ENCODE measurements at places on chromosomes 16 and 17.

- peaks cover 5% of the 10 kb centered on the region for H3K4me1 ChIP-seq
- H3K4me3 ChIP-seq = no peak overlapping the region
Observed at GRCh38 chr17:80187090-80187489, 17.3 kb downstream of the CARD14 start.

DNA sequence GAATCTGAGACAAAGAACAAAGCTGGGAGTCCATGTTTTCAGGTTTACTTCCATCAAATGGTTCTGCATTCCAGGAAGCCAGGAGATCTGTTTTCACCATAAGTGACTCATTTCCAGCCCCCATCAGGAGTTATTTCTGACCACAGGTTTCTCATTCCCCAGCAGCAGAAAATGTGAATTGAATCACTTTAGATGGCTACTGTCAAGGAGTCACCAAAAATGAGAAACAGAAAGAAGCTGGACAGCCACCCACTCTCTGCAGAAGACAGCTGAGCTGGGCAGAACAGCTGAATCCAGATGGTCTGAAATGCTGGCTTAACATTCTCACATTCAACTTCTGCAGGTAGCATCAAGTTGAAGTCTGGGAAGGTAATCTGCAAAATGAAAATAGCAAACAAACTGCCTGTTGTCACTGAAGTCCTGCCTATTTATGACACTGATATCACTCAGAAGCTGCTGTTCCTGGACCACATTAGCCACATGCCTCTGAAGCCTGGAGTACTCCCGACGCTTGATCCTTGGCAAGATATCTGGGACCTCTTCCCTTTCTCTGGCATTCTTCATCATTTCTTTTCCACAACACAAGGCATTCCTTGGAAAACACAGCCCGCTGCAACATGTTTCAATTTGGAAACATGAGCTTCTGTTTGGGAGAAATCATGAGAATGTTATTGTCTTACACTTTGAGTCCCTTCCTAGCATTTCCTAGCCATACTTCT is 15.3 kb downstream of the CCL11 start:
- DNase-seq = no peak
- H3K4me3 ChIP-seq = no peak overlapping the region
- peaks cover 2% of the 10 kb centered on the region for H3K27me3 ChIP-seq
- no peak overlapping the region for H3K27ac ChIP-seq
- H3K36me3 ChIP-seq = no peaks in the 10 kb centered on the region

GRCh38 chr17:62732125-62732524 is 76.0 kb downstream of the MARCHF10 start:
- no peak overlapping the region for H3K4me3 ChIP-seq
- no peak for DNase-seq
- peaks cover 5% of the 10 kb centered on the region for H3K27me3 ChIP-seq
- H3K4me1 ChIP-seq = peaks cover 17% of the 10 kb centered on the region

DNA sequence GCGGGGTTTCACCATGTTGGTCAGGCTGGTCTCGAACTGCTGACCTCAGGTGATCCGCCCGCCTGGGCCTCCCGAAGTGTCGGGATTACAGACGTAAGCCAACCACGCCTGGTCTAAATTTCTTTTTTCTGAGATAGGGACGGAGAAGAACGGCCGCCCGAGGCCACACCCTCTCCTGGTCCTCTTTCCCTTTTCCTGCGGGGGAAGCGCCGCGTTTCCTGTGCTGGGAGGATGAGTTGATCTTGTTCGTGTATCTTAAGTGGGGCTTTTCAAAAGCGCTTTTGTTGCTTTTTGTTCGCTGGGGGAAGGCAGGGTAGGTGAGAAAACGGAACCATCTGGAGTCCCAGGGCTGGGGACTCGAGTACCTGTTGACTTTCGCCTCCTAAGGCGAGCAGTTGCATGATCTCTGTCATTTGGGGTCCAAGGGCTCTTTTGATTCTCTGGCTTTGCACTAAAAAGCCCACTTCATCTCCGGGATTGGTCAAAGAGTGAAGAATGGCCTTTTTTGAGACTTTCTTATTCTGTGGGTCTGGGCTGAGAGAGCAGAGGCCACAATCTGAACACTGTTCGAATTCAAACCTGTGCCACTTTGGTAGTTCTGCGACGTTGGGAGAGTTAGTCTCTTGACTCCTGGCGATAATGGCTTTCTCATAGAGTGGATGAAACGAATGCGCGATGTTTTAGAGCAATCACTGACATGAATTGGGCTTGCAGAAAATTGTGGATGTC is 1.3 kb downstream of the FUS start:
- DNase-seq = no peak
- H3K36me3 ChIP-seq = peaks cover 18% of the 10 kb centered on the region
- H3K4me1 ChIP-seq = peaks cover 35% of the 10 kb centered on the region

GRCh38 chr16:89407925-89408300 is 82.4 kb downstream of the ANKRD11 start:
- peak overlapping the region; percentile 44 for H3K27ac ChIP-seq
- no peaks in the 10 kb centered on the region for H3K27me3 ChIP-seq
- H3K4me1 ChIP-seq = peaks cover 81% of the 10 kb centered on the region
- DNase-seq = no peak
- H3K4me3 ChIP-seq = no peak overlapping the region

DNA sequence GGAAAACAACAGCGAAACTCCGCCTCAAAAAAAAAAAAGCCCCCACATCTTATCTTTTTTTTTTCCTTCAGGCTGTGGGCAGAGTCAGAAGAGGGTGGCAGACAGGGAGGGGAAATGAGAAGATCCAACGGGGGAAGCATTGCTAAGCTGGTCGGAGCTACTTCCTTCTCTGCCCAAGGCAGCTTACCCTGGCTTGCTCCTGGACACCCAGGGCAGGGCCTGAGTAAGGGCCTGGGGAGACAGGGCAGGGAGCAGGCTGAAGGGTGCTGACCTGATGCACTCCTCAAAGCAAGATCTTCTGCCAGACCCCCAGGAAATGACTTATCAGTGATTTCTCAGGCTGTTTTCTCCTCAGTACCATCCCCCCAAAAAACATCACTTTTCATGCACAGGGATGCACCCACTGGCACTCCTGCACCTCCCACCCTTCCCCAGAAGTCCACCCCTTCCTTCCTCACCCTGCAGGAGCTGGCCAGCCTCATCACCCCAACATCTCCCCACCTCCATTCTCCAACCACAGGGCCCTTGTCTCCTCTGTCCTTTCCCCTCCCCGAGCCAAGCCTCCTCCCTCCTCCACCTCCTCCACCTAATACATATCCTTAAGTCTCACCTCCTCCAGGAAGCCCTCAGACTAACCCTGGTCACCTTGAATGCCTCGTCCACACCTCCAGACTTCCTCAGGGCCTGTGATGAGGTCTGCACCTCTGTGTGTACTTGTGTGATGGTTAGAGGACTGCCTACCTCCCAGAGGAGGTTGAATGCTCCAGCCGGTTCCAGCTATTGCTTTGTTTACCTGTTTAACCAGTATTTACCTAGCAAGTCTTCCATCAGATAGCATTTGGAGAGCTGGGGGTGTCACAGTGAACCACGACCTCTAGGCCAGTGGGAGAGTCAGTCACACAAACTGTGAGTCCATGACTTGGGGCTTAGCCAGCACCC is 1.2 kb upstream of the HBA1 start:
- H3K27me3 ChIP-seq = peaks cover 74% of the 10 kb centered on the region
- H3K4me1 ChIP-seq = no peaks in the 10 kb centered on the region
- H3K27ac ChIP-seq = no peak overlapping the region
- no peak overlapping the region for H3K4me3 ChIP-seq

DNA sequence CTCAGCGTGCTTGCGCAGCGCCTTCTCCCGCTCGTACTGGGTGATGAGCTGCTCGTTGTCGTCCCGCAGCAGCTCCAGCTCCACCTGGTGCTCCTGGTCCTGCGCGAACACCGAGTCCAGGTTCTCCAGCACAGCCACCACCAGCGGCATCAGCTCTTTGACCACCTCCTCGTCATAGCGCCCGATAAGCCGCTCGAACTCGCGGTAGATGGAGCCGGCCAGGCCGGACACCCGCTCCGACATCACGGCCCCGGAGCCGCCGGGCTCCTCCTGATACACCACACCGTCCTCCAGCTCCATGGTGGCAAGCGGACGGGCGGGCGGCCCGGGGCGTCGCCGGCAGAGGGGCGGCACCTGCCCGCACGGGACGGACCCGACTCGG is 320 bp downstream of the SPAG9 start:
- H3K27me3 ChIP-seq = no peaks in the 10 kb centered on the region
- peak overlapping the region; percentile 98 for H3K27ac ChIP-seq
- no peak for DNase-seq
- peak overlapping the region; percentile 95 for H3K4me3 ChIP-seq
- H3K36me3 ChIP-seq = no peaks in the 10 kb centered on the region
- peaks cover 40% of the 10 kb centered on the region for H3K4me1 ChIP-seq

- H3K4me3 ChIP-seq = no peak overlapping the region
- H3K27ac ChIP-seq = no peak overlapping the region
- no peaks in the 10 kb centered on the region for H3K27me3 ChIP-seq
- no peaks in the 10 kb centered on the region for H3K36me3 ChIP-seq
- DNase-seq = peak; percentile 76
Observed at GRCh38 chr16:88743693-88744576, 37.6 kb downstream of the CTU2 start.

GRCh38 chr17:1714980-1715802 is 5.0 kb upstream of the TLCD2 start:
- H3K27ac ChIP-seq = peak overlapping the region; percentile 99
- peaks cover 59% of the 10 kb centered on the region for H3K4me1 ChIP-seq
- H3K4me3 ChIP-seq = peak overlapping the region; percentile 91
- DNase-seq = no peak

DNA sequence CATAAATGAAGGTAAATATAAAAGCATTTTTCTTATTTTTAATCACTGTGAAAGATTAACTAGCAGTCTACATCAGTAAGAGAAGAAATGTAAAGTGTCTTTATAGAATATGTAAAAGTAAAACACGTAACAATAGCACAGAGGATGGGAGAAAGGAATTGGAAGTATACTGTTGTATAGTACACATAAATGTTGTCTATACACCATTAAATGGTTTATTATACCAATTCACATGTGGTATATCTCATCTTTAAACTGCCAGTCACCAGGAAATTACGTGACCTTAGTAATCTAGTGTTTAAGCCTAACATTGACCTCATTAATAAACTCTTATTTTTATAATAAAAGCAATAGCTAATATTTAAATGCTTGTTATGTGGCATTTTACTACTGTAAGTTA is 87.4 kb downstream of the USP32 start:
- no peak overlapping the region for H3K4me3 ChIP-seq
- H3K27ac ChIP-seq = no peak overlapping the region
- DNase-seq = no peak
- peaks cover 28% of the 10 kb centered on the region for H3K36me3 ChIP-seq
- no peaks in the 10 kb centered on the region for H3K4me1 ChIP-seq

DNA sequence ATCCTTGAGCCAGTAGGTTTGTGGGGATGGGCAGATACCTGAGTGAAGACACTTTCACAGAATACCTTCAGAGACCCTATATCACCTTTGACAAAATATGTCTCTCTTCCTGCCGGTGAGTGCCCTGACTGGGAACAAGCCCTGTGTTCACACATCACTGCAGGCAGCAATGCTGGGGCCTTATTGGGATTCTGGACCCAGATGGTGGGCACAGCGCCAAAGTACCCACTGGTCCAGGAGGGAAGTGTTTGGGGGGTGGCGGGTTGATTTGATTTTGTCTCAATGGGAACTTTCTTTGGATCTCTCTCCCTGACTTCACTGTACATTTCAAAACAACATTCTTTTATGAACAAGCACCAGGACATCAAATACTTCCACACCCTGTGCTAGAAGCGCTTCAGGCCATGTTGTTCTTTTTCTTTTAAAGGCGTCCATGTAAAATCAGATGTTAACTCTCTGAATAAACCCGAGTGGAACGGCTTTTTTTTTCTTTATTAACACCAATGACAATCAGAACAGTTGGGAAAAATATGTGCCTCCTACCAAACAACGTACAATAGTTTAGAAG is 62.4 kb upstream of the AKTIP start:
- H3K27me3 ChIP-seq = no peaks in the 10 kb centered on the region
- H3K4me1 ChIP-seq = peaks cover 5% of the 10 kb centered on the region
- no peak overlapping the region for H3K4me3 ChIP-seq
- H3K36me3 ChIP-seq = no peaks in the 10 kb centered on the region

GRCh38 chr16:5706211-5706610 is 608.6 kb upstream of the EEF2KMT start:
- H3K4me1 ChIP-seq = no peaks in the 10 kb centered on the region
- no peak overlapping the region for H3K4me3 ChIP-seq
- no peaks in the 10 kb centered on the region for H3K27me3 ChIP-seq
- H3K27ac ChIP-seq = no peak overlapping the region
- H3K36me3 ChIP-seq = no peaks in the 10 kb centered on the region

GRCh38 chr16:27726621-27727261 is 176.8 kb downstream of the KATNIP start:
- H3K4me3 ChIP-seq = no peak overlapping the region
- peaks cover 13% of the 10 kb centered on the region for H3K4me1 ChIP-seq
- H3K36me3 ChIP-seq = peaks cover 39% of the 10 kb centered on the region
- no peak for DNase-seq
- H3K27ac ChIP-seq = no peak overlapping the region

GRCh38 chr17:5200360-5200759 is 8.7 kb upstream of the ZNF594 start:
- no peak overlapping the region for H3K4me3 ChIP-seq
- no peaks in the 10 kb centered on the region for H3K27me3 ChIP-seq
- H3K27ac ChIP-seq = no peak overlapping the region
- H3K4me1 ChIP-seq = no peaks in the 10 kb centered on the region
- no peak for DNase-seq

GRCh38 chr16:2230376-2230775 is 5.9 kb upstream of the DNASE1L2 start:
- no peak overlapping the region for H3K27ac ChIP-seq
- H3K4me3 ChIP-seq = no peak overlapping the region
- peaks cover 4% of the 10 kb centered on the region for H3K4me1 ChIP-seq
- peaks cover 5% of the 10 kb centered on the region for H3K36me3 ChIP-seq

GRCh38 chr16:74439685-74440084 is 18.4 kb upstream of the CLEC18B start:
- no peaks in the 10 kb centered on the region for H3K4me1 ChIP-seq
- H3K4me3 ChIP-seq = no peak overlapping the region
- H3K36me3 ChIP-seq = peaks cover 34% of the 10 kb centered on the region
- DNase-seq = no peak
- H3K27ac ChIP-seq = no peak overlapping the region
- H3K27me3 ChIP-seq = no peaks in the 10 kb centered on the region

GRCh38 chr17:49557312-49558024 is 18.2 kb upstream of the NXPH3 start:
- no peaks in the 10 kb centered on the region for H3K36me3 ChIP-seq
- peaks cover 4% of the 10 kb centered on the region for H3K4me1 ChIP-seq
- H3K27me3 ChIP-seq = peaks cover 23% of the 10 kb centered on the region
- H3K4me3 ChIP-seq = no peak overlapping the region
- no peak overlapping the region for H3K27ac ChIP-seq

- H3K27me3 ChIP-seq = peaks cover 9% of the 10 kb centered on the region
- no peak overlapping the region for H3K27ac ChIP-seq
- no peaks in the 10 kb centered on the region for H3K36me3 ChIP-seq
- H3K4me3 ChIP-seq = no peak overlapping the region
- no peak for DNase-seq
Observed at GRCh38 chr16:83530293-83530692, 277.5 kb upstream of the HSBP1 start.

Data from mesothelial cell of epicardium (in vitro differentiated cells).